ENCODE measurements at places on chromosomes 5 and 9.

GRCh38 chr9:20640331-20641187 is 18.3 kb upstream of the MLLT3 start:
- DNase-seq: peak; percentile 85

DNA sequence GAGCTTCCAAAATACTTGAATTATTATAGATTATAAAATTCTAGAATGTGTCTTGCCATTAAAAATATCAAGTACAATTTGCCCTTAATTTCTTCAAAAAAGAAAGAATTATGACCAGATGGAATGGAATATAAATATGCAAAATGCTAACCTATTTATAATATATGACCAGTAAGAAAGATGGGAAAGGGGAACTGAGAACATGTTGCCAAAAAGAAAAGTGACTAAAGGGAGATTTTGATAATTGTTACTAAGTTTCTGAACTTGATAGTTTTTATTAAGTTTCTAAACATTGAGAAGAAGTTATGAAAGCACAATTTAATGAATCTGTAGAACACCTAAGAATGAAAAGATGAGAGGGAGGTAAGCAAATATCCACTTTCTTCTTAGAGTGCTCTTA is 188.4 kb upstream of the NR4A3 start:
- DNase-seq: no peak

DNA sequence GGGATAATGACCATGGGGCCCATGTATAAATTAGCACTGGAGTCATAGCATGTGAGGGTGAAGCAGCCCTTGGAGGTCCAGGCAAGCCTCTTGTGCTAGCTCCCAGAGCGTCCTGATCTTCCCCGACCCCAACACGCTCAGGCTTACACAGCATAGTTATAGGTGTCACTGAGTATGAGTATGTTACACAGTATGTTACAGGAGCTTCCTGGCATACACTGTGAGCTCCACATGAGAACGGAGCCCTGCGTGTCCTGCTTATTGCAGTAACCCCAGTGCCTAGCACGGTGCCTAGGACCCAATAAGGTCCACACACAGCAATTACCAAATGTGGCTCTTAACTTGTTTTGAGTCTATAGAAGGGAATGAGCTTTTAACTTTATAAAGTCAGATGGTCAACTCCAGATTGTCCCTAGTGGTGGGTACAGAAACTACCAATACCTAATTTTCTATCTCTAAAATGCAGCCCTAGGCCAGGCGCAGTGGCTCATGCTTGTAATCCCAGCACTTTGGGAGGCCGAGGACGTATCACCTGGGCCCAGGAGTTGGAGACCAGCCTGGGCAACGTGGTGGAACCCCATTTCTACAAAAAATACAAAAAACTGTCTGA is 64.1 kb downstream of the PLAC8L1 start:
- DNase-seq: no peak

DNA sequence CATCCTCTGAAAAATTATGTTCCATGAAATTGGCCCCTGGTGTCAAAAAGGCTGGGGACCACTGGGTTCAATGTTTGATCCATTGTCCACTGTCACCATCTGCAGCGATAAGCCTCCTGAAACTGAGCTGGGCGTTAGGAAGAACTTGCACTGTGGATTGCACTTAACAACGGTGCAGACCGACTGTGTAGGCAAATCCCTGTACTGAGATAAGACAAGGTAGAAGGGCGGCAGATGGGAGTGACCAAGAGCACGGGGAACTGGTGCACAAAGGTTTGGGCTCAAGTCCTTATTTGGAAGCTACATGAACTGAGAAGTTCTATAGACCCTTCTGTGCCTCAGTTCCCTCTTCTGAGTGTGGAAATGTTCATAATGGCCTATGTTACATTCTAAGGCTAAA is 41.6 kb upstream of the FLT4 start:
- no peak for DNase-seq

DNA sequence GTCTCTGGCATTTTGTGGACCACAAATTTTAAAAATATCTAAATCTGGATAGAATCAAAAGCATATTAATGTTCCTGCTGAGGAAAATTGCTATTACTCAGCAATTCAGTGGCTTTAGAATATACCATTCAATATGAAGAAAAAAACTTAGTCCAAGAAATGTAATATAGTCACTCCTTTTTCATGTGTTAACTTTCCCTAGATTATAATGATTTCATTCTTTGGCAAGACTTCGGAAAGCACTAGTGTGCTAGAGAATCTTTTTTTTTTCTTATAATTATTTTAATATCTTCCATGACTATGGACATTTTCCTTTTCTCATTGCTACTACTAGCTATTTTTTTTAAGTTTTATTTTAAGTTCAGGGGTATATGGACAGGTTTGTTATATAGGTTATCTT is 102.4 kb upstream of the FAM174A start:
- no peak for DNase-seq

DNA sequence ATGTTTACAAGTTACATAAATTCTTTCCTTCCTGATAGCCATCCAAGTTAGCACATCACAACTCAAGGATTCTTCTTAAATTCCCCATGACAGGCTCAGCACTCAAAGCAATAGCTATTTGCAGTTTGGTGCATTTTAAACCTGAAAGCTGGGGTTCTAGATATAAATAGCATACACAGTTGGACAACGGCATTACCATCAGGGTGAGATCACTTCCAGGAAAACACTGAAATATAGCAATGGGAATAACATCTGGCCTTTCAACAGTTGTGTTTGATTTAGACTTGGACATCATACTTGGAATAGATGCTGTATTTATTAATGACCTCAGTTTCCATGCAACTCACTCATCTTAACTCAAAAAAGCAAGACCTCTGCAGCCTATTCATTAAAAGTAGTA is 24.7 kb upstream of the LECT2 start:
- no peak for DNase-seq

DNA sequence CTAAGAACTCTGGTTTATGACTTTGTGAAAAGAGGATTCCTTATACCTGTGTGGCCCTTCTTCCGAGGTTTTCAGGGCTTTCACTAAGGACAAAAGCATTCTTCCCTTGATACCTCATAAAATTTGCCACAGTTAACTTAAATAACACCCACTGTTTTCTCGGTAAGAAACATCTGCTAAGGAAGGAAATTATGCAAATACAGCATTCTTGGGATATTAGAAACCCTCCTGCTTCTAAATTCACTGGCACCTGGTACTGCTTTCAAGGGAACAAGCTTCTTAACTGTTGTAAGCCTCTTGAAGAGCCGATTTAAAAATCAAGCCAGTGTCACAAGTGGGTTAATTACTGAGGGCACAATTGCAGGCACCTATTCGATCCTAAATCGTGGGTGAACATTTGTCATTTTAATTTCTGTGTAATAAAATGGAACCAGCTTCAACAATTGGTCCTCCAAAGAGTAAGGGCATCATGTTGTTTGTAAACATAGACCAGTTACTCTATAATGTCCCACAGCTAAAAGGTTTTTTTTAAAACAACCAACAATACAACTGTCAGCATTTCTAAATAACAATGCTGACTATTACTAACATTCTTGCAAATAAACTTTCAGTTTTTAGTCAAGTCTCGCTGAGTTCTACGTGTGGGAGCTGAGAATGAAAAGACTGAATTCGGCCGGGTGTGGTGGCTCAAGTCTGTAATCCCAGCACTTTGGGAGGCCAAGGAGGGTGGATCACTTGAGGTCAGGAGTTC is 26.6 kb downstream of the AK3 start:
- no peak for DNase-seq

- no peak for DNase-seq
Observed at GRCh38 chr9:130340011-130340410, 74.5 kb downstream of the HMCN2 start.

DNA sequence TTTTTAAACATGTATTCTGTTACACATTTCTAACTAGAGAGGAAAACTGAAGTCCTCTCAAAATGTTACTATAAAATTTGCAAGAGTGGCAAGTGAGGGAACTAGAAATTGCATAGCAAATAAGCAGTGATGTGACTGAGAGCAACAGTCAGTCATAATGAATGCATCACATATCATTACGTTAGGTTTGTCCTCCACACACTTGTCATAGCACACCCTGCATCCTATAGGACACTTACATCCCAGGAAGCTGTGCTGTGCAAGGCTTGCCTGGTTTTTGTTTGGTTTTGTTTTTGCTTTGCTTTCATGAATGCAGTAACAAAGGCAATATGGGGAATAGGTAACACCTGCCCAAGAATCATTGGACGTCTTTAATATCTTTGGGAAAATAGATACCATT is 10.8 kb downstream of the NFIB start:
- no peak for DNase-seq

- DNase-seq: no peak
Observed at GRCh38 chr5:8436924-8437323, 568.0 kb downstream of the MTRR start.

Data from activated CD4-positive, alpha-beta T cell treated with anti-CD3 and anti-CD28 coated beads for 48 hours (primary cell).